ENCODE measurements at places on chromosomes 11 and 22.

GRCh38 chr11:57585301-57585700 is 12.2 kb upstream of the SERPING1 start:
- no peak for DNase-seq

- DNase-seq: peak; percentile 24
These were observed 2.2 kb upstream of the TMEM216 start for GRCh38 chr11:61390161-61390560.

GRCh38 chr11:134032501-134033091 is 36.3 kb upstream of the JAM3 start:
- DNase-seq: no peak

- DNase-seq: no peak
These were observed 133.2 kb downstream of the DSCAML1 start for GRCh38 chr11:117663821-117664220.

- peak; percentile 36 for DNase-seq
These were observed 10.1 kb downstream of the NAV2 start for GRCh38 chr11:19722702-19723101.

DNA sequence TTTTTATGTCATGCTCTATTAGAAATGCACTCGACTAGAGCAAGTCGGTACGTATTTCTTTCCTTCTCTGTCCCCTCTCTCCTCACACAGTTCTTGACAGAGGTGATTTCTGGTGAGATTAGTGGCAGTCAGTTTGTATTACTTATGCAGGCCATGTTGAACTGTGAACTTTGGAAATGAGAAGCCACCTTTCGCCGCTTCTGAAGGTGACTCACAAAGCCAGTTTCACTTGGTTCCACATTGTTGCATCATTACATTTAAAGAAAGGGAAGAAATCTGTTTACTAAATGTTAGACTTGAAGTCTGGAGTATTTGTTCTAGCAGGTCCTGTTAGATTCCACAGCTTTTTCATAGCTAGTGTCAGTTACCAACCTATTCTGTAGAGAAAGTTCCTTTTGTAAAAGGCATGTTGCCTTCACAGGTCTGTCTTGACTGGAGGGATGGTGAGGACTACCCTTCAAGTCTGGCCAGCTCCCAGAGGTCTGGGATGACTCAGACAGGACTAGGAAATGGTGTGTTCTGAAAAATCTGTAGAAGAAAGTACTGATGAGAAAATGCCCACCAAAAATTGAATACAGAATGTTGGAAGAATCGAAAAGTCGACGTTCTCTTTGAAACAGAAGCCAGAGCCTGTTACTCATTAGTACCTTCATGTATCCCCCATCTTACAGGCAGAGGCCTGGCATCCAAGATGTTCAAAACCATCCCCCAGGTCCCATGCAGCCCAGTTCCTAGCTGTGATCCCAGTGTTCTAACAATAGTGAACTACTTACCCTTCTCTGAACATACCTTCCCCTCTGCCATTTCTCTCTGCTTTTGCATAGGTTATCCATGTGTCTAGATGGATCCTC is 181.4 kb downstream of the DBX1 start:
- DNase-seq: peak; percentile 90

DNA sequence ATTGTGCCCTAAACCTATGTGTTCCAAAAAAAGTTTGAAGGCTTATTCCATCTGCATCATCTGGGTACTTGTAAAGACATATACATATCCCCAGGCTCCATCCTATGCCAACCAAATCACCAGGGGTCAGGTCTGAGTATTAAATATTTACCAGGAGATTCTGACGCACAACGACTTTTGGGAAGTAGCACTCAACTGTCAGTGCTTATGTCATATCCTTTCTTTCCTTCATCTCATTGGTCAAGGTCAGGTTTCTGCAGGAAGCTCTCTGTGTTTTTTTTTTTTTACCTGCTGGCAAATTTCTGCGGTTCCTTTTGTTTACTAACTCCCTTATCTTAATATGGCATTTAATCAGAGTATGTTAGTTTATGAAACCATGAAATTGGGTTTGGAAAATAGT is 22.5 kb upstream of the CYP2R1 start:
- DNase-seq: no peak

DNA sequence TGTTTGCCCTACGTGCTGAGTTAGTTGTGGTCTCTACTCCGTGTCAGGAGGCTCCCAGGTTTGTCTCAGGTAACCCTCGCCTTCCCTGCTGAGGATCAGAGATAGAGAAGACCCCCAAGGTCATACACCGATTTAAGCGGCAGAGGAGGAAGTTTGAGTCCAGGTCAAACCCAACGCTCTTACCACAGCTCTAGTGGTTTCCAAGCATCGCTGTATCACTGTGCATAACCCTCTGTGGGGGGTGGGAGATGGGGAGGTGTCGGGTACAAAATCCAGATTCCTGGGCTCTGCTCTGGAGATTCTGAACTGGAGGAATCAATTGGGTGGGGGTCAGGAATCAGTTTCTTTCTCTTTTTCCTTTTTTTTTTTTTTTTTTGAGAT is 627 bp downstream of the DNAJC4 start:
- DNase-seq: no peak
